ENCODE measurements at places on chromosomes 4 and X.

DNA sequence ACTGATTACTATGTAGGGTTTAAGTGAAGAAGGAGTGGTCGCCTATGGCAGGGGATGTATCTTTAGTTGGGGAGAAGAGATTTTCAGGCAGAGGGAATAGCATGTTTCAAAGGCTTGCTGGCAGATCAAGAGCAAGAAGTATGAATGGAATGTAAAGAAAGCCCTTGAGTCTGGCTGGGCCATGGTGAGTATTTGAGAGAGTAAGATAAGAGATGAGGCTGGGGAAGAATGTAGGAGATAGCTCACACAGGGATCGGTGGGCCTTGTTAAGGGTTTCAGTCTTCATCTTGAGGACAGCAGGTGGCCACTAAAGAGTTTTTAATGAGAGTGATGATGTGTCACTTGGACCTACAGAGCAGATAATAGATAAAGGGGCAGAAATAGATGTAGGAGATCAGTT is 319.1 kb upstream of the RPS6KA3 start:
- no peak overlapping the region for H3K4me3 ChIP-seq
- H3K27ac ChIP-seq: no peak overlapping the region
- H3K4me1 ChIP-seq: no peaks in the 10 kb centered on the region
- DNase-seq: no peak
- H3K27me3 ChIP-seq: no peaks in the 10 kb centered on the region

- DNase-seq: no peak
- H3K4me3 ChIP-seq: no peak overlapping the region
- H3K27ac ChIP-seq: no peak overlapping the region
- H3K4me1 ChIP-seq: no peaks in the 10 kb centered on the region
Observed at GRCh38 chr4:79923281-79923680, 149.7 kb downstream of the ANTXR2 start.

DNA sequence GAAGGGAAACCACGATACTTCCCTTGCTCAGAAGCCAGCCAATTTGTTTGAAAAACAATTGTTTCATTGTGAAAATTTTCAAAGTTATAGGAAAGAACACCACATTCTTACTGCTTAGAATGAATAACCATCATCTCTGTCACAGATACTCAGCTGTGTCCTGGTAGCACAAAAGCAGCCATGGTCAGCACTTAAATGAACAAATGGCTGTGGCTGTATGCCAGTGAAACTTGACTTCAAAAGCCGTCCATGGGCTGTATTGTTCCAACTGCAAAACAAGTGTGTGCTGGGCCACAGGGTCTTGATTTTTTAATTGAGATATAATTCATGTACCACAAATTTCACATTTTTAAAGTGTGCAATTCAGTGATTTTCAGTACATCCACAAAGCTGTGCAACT is 19.6 kb downstream of the NSDHL start:
- DNase-seq: no peak
- no peak overlapping the region for H3K27ac ChIP-seq
- peaks cover 8% of the 10 kb centered on the region for H3K36me3 ChIP-seq
- no peaks in the 10 kb centered on the region for H3K27me3 ChIP-seq
- H3K4me3 ChIP-seq: no peak overlapping the region
- no peaks in the 10 kb centered on the region for H3K4me1 ChIP-seq

GRCh38 chr4:74159143-74159709 is 1.3 kb downstream of the MTHFD2L start:
- H3K27ac ChIP-seq: no peak overlapping the region
- no peak for DNase-seq
- no peaks in the 10 kb centered on the region for H3K27me3 ChIP-seq
- peak overlapping the region; percentile 80 for H3K4me3 ChIP-seq
- peaks cover 10% of the 10 kb centered on the region for H3K4me1 ChIP-seq

- no peaks in the 10 kb centered on the region for H3K4me1 ChIP-seq
- no peaks in the 10 kb centered on the region for H3K36me3 ChIP-seq
- H3K27ac ChIP-seq: no peak overlapping the region
- H3K4me3 ChIP-seq: no peak overlapping the region
- DNase-seq: no peak
- no peaks in the 10 kb centered on the region for H3K27me3 ChIP-seq
Observed at GRCh38 chr4:25834411-25835107, 28.2 kb downstream of the SEL1L3 start.

- H3K27ac ChIP-seq: no peak overlapping the region
- DNase-seq: no peak
- no peaks in the 10 kb centered on the region for H3K4me1 ChIP-seq
- no peaks in the 10 kb centered on the region for H3K27me3 ChIP-seq
Observed at GRCh38 chr4:106530024-106530361, 161.4 kb upstream of the GIMD1 start.

- H3K27ac ChIP-seq: no peak within 1 kb of the TSS
- H3K4me3 ChIP-seq: no peak within 1 kb of the TSS
- H3K36me3 ChIP-seq: no peaks in the 10 kb centered on the region
- no peaks in the 10 kb centered on the region for H3K4me1 ChIP-seq
Observed at GRCh38 chr4:79408063-79408462, at the start of gene GK2. TSS of gene GK2 (minus strand) at chr4:79408228. CDS start at chr4:79408200, 28 bp downstream.

- no peaks in the 10 kb centered on the region for H3K36me3 ChIP-seq
- no peaks in the 10 kb centered on the region for H3K27me3 ChIP-seq
- H3K4me3 ChIP-seq: no peak overlapping the region
- H3K4me1 ChIP-seq: no peaks in the 10 kb centered on the region
Observed at GRCh38 chrX:132612821-132613564, 124.2 kb upstream of the MBNL3 start.

DNA sequence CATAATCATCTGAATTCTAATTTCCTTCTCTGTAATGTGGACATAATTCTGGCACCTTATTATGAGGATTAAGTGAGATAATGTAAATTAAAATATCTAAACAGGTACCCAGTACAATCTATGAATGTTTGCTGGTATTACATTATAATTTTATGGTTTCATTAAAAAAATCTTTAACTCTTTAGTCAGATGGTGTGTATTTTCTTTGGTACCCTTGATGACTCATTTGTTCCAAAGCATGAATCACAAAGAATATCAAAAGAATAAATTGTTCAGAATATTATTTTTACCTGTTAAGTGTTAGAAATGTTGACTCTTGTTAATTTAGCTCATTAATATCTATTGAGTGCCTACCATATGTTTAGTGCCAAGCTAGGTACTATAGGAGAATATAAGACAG is 74.3 kb downstream of the SNX25 start:
- no peak for DNase-seq
- no peak overlapping the region for H3K4me3 ChIP-seq
- no peaks in the 10 kb centered on the region for H3K4me1 ChIP-seq

DNA sequence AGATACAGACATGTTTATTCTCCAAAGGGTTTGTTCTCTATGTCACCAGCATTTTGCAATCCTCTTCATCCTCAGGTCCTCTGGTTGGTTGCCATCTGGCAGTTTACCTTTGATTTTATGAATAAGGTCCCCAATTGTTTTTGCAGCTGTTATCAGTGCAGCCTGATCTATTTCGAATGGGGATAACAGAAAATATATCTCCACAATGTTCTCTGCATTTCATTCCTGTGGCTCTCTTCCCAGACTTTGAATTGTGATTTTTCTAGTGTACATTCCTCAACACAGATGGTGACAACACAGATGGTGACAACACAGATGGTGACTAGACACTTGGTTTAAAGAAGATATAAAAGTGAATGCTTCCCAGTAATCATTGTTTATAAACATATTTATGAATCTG is 74.1 kb downstream of the FBXO8 start:
- DNase-seq: no peak
- no peaks in the 10 kb centered on the region for H3K4me1 ChIP-seq
- peaks cover 21% of the 10 kb centered on the region for H3K27me3 ChIP-seq
- H3K36me3 ChIP-seq: no peaks in the 10 kb centered on the region

GRCh38 chrX:132491191-132491590 is 2.4 kb upstream of the MBNL3 start:
- DNase-seq: no peak
- no peak overlapping the region for H3K27ac ChIP-seq
- H3K27me3 ChIP-seq: no peaks in the 10 kb centered on the region
- H3K4me3 ChIP-seq: no peak overlapping the region
- H3K36me3 ChIP-seq: no peaks in the 10 kb centered on the region

GRCh38 chr4:123977641-123978081 is 581.1 kb downstream of the SPRY1 start:
- H3K4me3 ChIP-seq: no peak overlapping the region
- no peaks in the 10 kb centered on the region for H3K36me3 ChIP-seq
- DNase-seq: no peak
- no peak overlapping the region for H3K27ac ChIP-seq
- no peaks in the 10 kb centered on the region for H3K27me3 ChIP-seq
- H3K4me1 ChIP-seq: peaks cover 5% of the 10 kb centered on the region
